A549 treated with Mapracorat at 1 μM for 4 hours (cell line): ENCODE measurements at places on chromosomes 16 and 17. TPM values are rescaled to one million over a fixed set of nuclear protein-coding genes. Genes with fewer than 3 reads are reported as not detected.

Gene CCL17
- total RNA-seq = not detected in 5 replicates

Gene TBC1D3I
- total RNA-seq = 0.23 to 0.35 TPM (median 0.27 TPM) in 3 of 5 replicates, not detected in the others

Gene TMEM238L
- not detected in 5 replicates for total RNA-seq

Gene GAN
- 2.1 to 3.5 TPM (median 2.5 TPM) in 5 replicates for total RNA-seq

Gene RANGRF
- 35.4 to 45.9 TPM (median 43.4 TPM) in 5 replicates for total RNA-seq

Gene PABPN1L
- total RNA-seq = not detected in 5 replicates
